Fibroblast of skin of right biceps (primary cell): ENCODE measurements at places on chromosomes 5 and 9.
A peak's percentile ranks its signal among the peaks of the same experiment; 100 is the strongest.

DNA sequence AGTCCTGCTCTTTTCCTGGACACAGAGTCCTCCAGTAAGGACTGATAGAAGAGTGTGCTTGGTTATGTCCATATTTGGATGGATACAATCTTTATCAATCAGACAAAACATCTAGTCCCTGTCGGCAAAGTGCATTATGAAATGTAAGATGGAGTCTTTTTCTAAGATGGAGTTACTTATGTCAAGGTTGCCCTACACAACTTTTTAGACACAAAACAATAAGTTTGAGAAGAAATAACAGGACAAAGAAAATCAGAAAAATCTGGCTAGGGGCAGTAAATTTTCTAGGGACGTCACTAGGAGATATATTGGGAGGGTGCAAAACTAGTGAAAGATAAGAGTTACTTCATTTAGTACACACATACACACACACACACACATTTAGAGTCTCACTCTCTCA is 23.3 kb upstream of the SUB1 start:
- no peak for DNase-seq

- no peak for DNase-seq
Observed at GRCh38 chr5:80921026-80921425, 39.1 kb upstream of the RASGRF2 start.

- DNase-seq, result no peak
Observed at GRCh38 chr5:64312491-64312890, 146.8 kb downstream of the RNF180 start.

- DNase-seq, result peak; percentile 10
Observed at GRCh38 chr9:137987244-137988030, 109.9 kb downstream of the CACNA1B start.

DNA sequence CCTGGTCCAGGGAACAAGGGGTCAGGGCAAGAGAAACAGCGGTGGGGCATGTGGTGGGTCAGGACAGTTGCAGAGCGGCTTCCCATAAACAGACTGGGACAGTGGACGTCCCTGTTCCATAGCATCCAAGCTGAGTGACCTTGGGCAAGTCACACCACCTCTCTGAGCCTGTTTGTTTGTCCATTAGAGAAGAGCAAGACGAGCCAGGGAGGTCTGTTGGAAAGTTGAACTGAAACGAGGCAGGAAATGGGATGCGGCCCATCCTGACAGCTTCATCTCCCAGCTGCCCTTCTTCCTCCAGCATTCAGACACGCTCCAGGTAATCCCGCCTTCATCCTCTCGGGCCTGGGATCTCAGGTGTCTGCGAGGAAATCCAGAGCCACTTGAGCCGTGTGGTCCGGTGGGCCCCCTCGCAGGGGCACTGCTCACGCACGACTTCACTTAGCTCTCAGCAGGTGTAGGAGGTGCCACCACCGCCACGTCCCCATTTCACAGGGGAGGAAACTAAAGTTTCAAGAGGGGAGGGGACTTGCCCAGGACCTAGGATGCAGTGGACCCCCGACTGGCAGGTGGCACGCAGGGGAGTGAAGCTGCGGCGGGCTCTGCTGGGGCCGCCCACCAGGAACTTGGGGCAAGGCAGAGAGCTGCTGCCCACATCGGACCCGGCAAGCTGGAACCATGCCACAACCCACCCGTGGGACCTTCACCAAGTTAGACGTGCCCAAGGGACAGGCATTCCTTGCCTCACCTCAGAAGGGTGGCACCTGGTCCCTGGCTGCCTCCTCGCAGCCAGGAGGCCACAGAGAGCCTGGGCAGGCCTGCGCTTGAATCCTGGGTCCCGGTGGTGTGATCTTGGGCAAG is 13.0 kb downstream of the PTGES2 start:
- DNase-seq, result no peak

DNA sequence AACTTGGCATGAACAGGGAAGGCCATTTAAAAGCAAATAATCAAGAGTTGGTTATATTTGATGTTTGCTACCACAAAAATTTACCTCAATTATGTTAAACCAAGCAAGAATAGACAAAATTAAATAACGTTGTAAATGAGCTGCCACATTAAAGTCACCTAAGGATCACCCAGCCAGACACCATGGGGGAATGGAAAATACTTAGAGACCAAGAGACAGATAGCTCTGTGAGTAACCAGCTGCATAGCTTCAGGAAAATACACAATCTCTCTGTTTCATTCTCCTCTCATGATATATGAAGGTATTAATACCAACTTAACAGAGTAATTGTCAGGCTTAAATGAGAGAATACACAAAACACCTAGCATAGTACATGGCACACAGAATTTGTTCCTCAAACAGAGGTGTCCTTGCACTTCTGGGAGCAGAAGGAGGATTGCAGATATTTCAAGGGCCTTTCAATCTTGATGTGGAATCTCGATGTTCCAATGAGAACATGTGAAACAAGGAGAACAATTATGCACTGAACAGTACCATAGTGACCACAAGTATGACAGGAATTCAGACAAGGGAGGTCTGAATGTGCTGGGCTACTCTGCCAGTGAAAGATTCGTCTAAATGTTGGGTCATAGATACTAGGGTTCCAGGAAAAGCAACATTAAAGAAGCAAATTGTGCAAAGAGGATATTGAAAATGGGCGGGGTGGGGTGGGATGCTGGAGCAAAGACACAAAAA is 18.6 kb downstream of the JAKMIP2 start:
- peak; percentile 70 for DNase-seq

GRCh38 chr9:106307670-106308069 is 555.3 kb upstream of the ZNF462 start:
- DNase-seq, result peak; percentile 41

- no peak for DNase-seq
Observed at GRCh38 chr9:38043931-38044623, 24.9 kb downstream of the SHB start.

GRCh38 chr5:2370626-2371418 is 380.7 kb downstream of the IRX2 start:
- no peak for DNase-seq

- DNase-seq, result no peak
Observed at GRCh38 chr5:159416438-159416837, 86.2 kb upstream of the IL12B start.

DNA sequence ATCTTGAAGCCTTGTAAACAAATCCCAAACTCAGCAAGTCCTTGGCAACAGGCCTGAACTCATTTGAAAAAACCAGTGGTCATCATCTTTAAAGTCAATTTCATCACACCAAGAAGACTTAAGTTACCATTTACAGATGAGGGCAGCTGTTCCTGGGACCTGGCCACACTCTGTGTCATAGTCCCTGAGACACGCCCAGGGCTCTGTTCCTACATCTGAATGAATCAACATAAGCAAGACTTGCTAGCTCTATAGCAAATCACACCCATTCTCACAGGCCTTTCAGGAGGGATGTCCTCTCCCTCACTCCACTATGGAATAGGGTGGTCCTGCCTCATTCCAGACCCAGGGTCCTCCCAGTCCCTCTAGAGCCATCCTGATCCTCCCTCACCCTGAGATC is 142.8 kb downstream of the NSG2 start:
- DNase-seq, result no peak

- no peak for DNase-seq
Observed at GRCh38 chr5:173323106-173323798, 5.0 kb downstream of the STC2 start.

- no peak for DNase-seq
Observed at GRCh38 chr9:70835323-70835722, 286.1 kb downstream of the TRPM3 start.

GRCh38 chr5:14908172-14908571 is 36.6 kb upstream of the ANKH start:
- DNase-seq, result peak; percentile 58

DNA sequence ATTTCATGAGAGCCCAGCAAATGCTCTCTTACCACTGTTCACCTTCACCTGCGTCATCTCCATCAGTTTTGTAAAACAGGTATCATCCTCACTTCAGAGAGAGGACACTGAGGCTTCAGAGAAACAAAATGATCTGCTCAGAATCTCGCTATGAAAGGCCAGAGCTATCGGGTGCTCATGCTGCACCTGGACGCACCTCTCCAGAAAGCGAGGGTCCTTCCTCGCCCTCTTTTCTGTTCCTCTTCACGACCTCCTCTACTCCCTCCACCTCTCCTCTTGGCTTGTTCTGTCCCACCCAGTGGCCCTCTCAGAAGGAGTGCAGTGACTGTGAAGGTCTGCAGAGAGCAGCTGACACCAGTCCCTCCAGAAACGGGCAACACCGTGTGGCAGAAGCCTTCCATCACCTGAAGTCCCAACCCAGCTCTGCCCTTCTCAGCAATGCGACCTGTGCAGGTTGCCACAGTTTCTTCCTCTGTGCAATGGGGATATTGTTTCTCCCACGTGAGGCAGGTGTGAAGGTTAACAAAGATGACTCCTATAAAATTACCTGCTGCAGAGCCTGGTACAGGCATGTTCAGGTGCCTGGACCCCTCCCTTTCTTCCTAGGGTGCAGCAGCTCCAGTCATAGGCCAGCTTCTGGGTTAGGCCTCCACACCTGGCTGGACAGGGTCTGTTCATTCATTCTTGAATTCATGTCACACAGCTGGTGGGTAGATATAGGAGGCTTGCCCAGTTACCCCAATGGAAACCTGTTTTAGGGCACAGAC is 45.3 kb upstream of the ANGPTL2 start:
- no peak for DNase-seq

- DNase-seq, result no peak
Observed at GRCh38 chr5:97923496-97923895, 740.4 kb upstream of the RIOK2 start.

- DNase-seq, result peak; percentile 42
Observed at GRCh38 chr9:77750284-77750683, 102.2 kb upstream of the GNA14 start.

DNA sequence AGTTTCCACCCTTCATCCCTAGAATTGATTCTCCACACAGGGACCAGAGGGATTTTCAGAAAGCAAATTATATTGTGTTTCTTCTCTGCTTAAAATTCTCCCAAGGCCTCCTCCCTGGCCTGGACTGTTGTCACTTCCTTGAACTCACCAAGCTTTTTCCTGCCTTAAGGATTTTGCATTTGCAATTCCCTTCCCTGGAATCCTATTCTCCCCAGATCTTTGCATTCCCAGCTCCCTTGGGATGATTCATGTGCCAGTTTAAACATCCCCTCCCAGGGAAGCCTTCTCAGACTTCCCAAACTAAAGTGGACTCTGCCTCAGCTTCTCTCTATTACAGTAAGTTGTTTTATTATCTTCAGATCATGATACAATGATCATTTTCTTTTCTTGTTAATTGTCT is 35.2 kb upstream of the PDE8B start:
- peak; percentile 40 for DNase-seq

GRCh38 chr9:93994545-93994944 is 39.4 kb upstream of the BARX1 start:
- DNase-seq, result no peak

GRCh38 chr5:180423598-180423997 is 70.5 kb upstream of the GFPT2 start:
- no peak for DNase-seq
